ENCODE measurements at places on chromosomes 7 and 10. TPM values are rescaled to one million over a fixed set of nuclear protein-coding genes. Genes with fewer than 3 reads are reported as not detected.

The DNAH11 gene
- total RNA-seq = 0.06 TPM

The RELN gene
- total RNA-seq = not detected

The GPER1 gene
- total RNA-seq = not detected

The CFAP70 gene
- 3.4 TPM for total RNA-seq

The CYP2E1 gene
- 3.3 TPM for total RNA-seq

The ITPRID1 gene
- not detected for total RNA-seq

The DPYSL4 gene
- total RNA-seq = 0.66 TPM

The MYO1G gene
- total RNA-seq = 192 TPM

The PPP1R17 gene
- total RNA-seq = not detected

The ZNF503 gene
- 0.28 TPM for total RNA-seq

The DAGLB gene
- 35.6 TPM for total RNA-seq

The ICA1 gene
- 0.82 TPM for total RNA-seq

The ADAP1 gene
- total RNA-seq = 10.6 TPM

The AZGP1 gene
- 0.56 TPM for total RNA-seq

The TUBB8 gene
- total RNA-seq = not detected

The PDK4 gene
- total RNA-seq = not detected

All from T-cell (primary cell).